ENCODE measurements at places on chromosomes 4 and X.

- DNase-seq = no peak
These were observed 381 bp downstream of the TXK start for GRCh38 chr4:48133669-48134068.

DNA sequence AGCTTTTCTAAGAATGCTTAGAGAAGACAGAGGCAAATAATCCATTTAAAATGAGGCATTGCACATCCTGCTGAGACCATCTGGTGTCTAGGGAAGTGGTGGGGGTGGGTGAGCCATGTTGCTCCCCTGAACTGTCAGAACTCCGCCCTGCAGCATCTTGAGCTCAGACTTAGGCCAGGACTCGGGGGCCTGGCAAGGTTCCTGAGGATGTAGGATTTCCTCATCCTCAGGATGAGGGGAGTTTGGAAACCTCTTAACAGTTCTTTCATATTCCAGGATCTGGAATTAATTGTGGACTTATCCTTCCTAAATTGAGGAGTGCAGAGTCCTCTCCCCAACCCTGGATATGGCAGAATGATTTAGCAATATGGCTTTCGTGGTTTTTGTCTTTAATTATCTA, 6.6 kb downstream of the TLL1 start:
- no peak for DNase-seq

GRCh38 chrX:150253959-150254620, 109.0 kb upstream of the MAMLD1 start:
- DNase-seq = no peak

- no peak for DNase-seq
These were observed 320.1 kb upstream of the PPARGC1A start for GRCh38 chr4:24209906-24210305.

GRCh38 chr4:146485968-146486367, 35.8 kb downstream of the SLC10A7 start:
- DNase-seq = no peak

GRCh38 chrX:48540028-48540375, 488 bp downstream of the TBC1D25 start:
- peak; percentile 66 for DNase-seq

DNA sequence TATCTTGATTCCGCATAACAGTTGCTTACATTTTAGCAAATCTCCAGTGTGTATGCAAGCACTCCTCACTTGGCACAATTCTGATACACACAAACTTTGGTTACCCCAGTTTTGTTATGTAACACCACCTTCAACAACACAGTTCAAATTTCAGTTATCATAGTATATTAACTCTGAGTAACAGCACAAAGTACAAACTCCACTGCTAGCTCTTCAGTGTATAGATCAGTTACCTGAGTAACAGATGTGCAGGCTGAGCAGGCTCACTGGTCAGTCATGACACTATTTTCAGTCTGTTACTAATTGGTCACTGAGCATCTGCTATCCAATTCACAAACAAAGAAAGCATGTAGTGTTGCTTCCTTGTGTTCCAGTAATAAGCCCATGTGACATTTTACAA, 55.4 kb downstream of the PKD2 start:
- DNase-seq = no peak

GRCh38 chr4:25993395-25994185, 79.6 kb downstream of the SMIM20 start:
- peak; percentile 92 for DNase-seq

- DNase-seq = no peak
These were observed 103.9 kb upstream of the KLHL13 start for GRCh38 chrX:118220509-118220908.

DNA sequence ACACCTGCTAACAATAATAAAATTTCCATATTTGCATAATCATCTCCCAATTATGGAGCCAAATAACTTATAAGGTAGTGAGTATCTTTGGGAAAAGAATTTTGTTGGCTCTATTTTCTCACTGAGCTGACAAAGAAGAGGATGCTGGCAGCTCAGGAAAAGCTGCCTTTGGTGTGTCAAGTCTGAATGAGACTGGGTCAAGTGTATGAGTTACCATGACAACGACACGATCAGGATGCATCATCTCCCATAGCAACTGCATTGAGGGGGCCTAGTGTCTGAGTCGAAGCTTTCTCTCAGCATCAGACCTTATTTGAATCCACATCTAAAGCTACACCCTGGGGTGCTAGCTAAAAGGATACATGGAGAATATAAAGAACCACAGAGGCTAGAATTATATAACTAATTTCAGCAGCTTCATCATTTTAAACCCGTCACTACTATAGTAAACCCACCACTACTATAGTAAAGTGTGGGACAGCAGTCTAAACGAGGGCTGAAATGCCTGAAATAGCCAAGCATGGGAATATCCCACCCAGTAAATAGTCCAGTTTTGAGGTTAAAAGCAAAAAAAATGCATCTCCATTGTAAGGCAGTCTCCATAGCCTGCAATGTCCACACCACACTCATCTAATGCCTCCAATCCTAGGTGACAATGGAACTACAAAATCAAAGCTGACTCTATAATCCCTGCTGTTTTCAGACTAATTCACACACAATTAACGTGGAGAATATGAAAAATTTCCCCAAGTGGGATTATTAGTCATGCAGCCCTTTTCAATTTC, 16.0 kb downstream of the GSPT2 start:
- DNase-seq = no peak

DNA sequence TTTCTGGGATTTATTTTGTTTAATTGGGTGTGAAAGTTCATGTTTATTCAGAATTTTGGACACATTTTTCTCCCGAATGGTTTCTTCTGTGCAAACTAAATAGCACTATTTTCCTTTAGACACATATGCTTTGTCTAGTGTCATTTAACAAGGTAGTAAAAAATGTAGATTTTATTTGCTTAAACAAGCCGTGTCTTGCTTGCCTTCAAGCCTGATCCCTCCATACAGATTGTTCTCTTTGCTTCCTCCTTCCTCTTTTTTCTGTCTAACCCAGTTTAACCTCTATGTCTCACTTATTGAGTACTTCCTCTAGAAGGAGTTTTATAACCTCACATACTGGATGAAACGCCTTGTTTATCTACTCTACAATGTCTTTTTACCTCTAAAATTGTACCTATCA, 211.8 kb downstream of the NPFFR2 start:
- peak; percentile 1 for DNase-seq

- DNase-seq = no peak
These were observed 1969.3 kb downstream of the PCDH7 start for GRCh38 chr4:32689518-32689917.

DNA sequence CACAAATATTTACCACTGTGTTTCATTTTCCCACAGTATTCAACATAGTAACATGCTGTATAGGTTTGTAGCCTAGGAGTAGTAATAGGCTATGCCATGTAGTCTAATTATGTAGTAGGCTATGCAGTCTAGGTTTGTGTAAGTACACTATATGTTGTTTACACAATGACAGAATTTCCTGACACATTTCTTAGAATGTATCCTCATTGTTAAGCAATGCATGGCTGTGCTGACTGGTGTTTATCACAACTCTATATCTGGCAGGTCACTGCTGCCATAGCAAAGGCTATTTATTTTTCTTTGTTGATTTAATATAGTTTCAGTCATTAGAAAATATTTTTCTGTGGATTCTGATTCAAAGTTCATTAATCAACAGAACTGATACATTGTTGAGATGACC, 108.3 kb upstream of the TEX13A start:
- no peak for DNase-seq

DNA sequence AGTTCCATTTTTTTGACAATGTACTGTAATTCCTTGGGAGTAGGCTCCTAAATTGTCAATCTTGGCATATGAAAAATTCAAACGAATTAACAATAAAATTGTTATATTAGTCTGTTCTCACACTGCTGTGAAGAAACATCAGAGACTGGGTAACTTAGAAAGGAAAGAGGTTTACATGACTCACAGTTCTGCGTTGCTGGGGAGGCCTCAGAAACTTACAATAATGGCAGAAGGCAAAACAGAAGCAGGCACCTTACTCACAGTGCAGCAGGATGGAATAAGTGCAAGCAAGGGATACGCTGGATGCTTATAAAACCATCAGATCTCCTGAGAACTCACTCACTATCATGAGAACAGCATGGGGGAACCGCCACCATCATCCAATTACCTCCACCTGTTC, 246.4 kb upstream of the TRAM1L1 start:
- DNase-seq = no peak

- no peak for DNase-seq
These were observed 75.9 kb downstream of the UCHL1 start for GRCh38 chr4:41332510-41333054.

- peak; percentile 67 for DNase-seq
These were observed 10.4 kb upstream of the TSPYL2 start for GRCh38 chrX:53071604-53072417.

- DNase-seq = no peak
These were observed 8.0 kb downstream of the REELD1 start for GRCh38 chr4:146222313-146222712.

GRCh38 chr4:26071688-26072087, 157.7 kb downstream of the SMIM20 start:
- DNase-seq = peak; percentile 31

DNA sequence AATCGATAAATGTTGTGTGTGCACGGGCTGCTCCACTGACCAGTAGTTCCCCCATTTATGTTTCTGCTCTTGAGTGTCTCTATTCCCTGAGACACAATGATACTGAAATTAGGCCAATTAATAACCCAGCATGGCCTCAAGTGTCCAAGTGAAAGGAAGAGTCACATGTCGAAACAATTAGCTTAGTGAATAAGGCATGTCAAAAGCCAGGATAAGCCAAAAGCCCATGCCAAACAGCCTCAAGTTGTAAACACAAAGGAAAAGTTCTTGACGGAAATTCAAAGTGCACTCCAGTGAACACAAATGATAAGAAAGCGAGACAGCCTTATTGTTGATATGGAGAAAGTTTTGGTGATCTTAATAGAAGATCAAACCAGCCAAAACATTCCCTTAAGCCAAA, 167.1 kb upstream of the C1QTNF7 start:
- DNase-seq = no peak

DNA sequence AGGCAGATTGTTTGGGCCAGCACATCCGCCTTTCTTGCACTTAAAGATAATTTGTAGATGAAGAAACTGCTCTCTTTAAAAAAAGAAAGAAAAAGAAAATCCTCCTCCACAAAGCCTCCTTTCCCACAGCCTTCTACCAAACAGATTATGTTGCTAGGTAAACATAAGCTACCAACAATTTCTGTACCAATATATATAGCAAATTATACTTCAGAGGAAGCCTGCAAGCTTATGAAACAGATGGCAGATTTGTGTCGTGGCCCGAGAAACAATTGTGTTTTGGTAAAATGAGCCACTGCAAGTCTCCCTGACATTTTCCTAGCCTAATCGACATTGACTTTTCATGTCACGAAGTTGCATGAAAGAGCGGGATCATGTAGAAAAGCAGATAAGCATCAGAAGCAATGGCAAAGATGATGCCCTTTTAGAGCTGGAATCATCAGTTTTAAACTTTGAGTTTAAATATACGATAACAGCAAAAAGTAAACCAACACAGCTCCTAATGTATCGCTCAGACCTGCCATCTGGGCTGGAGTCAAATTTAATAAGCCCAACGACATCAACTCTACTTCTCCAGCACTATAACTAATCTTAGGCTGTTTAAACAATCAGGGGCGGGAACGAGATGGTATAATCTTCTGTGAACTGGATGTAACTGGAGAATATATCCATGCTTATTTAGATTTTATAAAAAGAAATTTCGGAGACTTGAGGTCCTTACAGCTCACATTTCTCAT, 94.9 kb upstream of the PLAC1 start:
- DNase-seq = no peak

GRCh38 chr4:106707776-106708463, 328.2 kb downstream of the DKK2 start:
- DNase-seq = peak; percentile 72

DNA sequence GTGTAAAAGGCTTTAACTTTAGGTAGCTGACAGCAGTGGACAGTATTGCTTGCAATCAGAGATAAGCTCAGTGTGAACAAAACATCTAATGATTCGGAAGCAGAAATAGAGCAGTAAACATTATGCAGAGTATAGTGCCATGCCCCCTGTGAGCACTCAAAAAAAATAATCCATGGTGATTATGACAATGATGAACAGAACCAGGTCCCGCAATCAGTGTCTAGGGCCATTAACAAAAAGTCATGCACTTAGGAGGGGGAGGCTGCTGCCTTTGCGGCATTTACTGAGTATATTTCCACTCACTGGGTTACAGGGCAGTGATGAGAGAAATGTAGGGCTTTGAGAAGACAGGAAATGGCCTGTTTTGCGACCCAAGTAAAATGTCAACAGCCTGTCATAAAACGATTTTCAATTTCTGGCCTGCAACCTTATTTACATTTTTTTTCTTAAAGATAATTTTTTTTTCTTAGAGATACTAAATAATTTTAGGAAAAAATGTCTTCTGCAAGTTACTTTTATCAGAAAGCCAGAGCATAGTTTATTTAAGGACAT, 27.3 kb upstream of the NEIL3 start:
- no peak for DNase-seq

DNA sequence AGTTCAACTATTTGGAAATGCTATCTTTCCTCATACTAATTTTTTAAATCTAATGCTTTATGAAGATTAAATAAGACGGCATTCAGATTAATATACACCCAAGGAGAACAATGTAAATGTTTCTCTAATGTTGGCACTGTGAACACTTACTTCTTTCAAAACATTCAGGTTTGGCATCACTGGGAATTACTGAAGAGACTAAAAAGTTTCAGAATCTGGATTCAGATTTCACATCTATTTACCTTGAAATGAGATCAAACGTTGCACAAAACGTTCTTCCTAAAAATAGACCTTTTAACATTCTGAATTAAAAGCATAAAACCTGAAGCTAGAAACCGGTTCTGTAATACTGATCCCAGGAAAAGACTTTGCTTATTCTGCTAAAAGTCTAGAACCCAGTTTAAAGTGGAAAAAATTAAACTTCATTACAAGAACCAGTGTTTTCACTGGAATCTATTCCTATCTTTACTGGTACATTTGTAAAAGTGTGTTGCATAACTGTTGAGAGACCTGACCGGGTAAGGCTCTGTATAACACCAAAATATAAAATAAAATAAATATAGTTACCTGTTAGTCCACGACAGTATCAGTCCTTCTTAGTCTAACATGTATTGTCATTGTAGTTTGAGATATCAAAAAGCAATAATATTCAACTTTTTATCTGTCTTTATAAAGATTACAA, 117.4 kb upstream of the MAP9 start:
- DNase-seq = no peak

- DNase-seq = no peak
These were observed 55.6 kb downstream of the NKX6-1 start for GRCh38 chr4:84443523-84443922.

DNA sequence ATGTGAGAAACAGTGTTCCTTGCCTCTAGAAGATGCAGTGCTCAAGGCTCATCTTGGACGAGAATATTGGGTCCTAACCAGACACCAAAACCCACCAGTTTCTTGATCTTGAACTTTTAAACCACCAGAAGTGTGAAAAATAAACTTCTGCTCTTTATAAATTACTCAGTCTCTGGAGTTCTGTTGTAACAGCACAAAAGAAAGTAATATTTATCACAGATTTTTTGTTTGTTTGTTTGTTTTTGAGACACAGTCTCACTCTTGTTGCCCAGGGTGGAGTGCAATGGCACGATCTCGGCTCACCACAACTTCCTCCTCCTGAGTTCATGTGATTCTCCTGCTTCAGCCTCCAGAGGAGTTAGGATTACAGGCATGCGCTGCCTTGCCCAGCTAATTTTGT, 371.1 kb upstream of the NDST4 start:
- DNase-seq = no peak

GRCh38 chr4:18441203-18441590, 419.6 kb upstream of the LCORL start:
- no peak for DNase-seq

GRCh38 chr4:133594390-133595207, 445.5 kb downstream of the PCDH10 start:
- no peak for DNase-seq

- DNase-seq = no peak
These were observed 3.5 kb upstream of the XG start for GRCh38 chrX:2748171-2748814.

GRCh38 chrX:101408532-101408841, 465 bp downstream of the HNRNPH2 start:
- no peak for DNase-seq

Measured in suppressor macrophage treated with lipopolysaccharide for 1 hour (primary cell).